ENCODE measurements at places on chromosomes 7 and 10. TPM values are rescaled to one million over a fixed set of nuclear protein-coding genes. Genes with fewer than 3 reads are reported as not detected.

The TMEM120A gene
- 34.3 TPM for total RNA-seq

DNA sequence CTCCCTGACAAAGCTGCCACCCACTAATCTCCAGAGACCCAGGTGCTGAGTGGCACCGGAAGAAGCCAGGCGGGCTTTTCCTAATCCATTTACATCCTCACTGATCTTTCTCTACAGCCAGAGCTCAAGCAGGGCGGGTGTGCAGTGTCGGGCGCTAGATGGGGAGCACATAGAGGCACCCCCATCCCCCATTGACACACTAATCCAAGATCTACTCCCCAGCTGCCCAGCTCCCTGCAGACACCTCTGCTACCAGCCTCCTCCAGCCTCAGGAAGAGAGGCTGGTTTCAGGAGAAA, 22.2 kb downstream of the FRMPD2 start:
- DNase-seq = no peak

The GTF2IRD1 gene
- 6.8 TPM for total RNA-seq

GRCh38 chr7:52450816-52451215, 584.6 kb upstream of the POM121L12 start:
- no peak for DNase-seq

The SFRP5 gene
- total RNA-seq = not detected

DNA sequence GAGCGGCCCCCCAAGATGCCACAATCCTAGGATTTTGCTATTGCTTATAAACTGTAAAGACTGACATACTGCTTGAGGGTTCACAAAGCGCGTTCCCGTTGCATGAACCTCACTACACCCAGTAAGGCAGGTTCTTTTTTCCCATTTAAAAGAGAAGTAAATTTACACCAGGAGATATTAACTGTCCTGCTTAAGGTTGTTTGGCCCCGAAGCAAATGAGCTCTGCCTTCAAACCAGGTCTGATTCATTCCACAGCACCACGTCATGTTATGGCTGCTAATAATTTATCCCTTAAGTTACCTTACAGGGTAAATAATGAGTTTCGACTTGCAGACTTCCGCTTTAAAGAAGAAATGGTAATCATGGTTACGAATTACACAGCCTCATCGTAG, 559 bp upstream of the FKBP14 start:
- no peak for DNase-seq

GRCh38 chr7:83983606-83984005, 211.0 kb downstream of the SEMA3A start:
- no peak for DNase-seq

The ACHE gene
- 1.2 TPM for total RNA-seq

DNA sequence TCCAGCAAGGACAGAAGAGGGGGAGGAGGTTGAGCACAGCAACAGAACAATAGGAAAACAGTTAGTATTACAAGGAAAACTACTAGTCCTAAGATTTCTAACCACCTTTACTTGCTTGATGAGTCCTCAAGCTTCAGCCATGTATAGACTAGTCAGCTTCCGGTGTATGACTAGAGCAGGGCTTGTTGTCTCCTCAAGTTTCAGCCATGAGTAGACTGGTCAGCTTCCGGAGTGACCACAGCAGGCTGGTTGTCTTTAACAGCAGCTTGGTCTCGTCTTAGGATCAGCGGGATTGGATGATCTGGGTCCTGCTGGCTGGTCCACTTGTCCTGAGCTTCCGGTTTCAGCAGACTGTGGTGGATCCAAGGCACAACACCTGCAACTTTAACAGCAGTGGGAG, 10.6 kb upstream of the ZNF239 start:
- no peak for DNase-seq
